ENCODE measurements at places on chromosomes 3 and 15. TPM values are rescaled to one million over a fixed set of nuclear protein-coding genes. Genes with fewer than 3 reads are reported as not detected.

DNA sequence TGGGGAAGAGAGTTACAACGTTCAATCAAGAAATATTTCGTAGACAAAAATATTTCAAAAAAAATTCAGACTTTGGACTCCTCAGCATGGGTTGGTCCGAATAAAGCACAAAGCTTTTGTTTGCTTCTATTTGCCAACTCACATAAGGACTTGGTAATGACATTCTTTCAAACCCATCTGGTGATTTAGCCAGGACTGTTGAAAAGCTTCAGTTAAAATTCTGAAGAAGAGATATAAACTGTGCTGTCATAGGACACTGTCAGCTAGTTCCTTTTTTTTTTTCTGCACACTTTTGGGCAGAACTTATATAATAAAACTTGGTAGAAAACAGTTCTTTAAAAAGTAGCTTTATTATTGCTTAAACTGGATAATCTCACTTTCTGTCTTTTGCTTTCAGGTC is 660.8 kb upstream of the SGO1 start:
- DNase-seq = no peak

DNA sequence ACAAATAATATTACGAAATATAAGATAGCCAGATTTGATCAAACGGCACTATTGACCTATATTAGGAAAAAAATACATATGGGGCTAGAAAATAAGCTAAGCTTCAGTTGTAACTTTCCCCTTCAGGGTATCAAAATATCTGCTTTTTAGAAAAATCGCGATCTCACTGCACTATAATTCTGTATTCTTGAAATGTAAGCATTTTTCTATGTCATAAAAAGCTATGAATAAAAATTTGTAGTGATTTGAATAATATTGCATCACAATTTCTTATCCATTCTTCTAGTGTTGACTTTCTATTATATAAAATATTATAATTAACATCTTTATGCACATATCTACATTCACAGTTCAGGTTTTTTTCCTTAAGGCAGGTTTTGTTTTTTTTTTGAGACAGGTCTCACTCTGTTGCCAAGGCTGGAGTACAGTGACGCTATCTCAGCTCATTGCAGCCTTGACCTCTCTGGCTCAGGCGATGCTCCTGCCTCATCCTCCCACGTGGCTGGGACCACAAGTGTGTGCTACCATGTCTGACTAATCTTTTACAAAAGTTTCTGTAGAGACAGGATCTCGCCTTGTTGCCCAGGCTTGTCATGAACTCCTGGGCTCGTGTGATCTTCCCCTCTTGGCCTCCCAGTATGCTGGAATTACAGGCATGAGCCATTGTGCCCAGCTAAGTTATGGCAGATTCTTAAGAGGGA is 21.6 kb downstream of the EMC4 start:
- no peak for DNase-seq

DNA sequence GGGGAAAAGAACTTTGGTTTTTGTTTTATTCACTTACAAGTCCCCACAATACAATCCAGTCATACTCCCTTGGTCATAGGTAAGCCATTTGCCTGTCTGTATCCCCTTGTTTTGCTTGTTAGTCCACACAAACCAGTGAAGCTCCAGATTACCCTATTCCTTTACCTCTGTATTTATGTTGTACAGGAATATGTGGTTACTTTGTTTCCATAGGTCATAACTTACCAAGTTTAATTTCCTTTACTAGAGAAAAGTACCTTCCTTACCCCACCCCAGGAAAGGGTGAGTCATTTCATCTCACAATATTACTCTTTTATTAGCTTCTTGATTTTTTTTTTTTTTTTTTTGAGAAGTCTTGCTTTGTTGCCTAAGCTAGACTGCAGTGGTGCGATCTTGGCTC is 113.4 kb upstream of the LRRFIP2 start:
- peak; percentile 25 for DNase-seq

ACY1 gene
- total RNA-seq = 21.1 TPM

- no peak for DNase-seq
Observed at GRCh38 chr3:189512039-189512438, 119.2 kb upstream of the TP63 start.

- peak; percentile 61 for DNase-seq
Observed at GRCh38 chr3:160968761-160969160, 136.4 kb downstream of the B3GALNT1 start.

DNA sequence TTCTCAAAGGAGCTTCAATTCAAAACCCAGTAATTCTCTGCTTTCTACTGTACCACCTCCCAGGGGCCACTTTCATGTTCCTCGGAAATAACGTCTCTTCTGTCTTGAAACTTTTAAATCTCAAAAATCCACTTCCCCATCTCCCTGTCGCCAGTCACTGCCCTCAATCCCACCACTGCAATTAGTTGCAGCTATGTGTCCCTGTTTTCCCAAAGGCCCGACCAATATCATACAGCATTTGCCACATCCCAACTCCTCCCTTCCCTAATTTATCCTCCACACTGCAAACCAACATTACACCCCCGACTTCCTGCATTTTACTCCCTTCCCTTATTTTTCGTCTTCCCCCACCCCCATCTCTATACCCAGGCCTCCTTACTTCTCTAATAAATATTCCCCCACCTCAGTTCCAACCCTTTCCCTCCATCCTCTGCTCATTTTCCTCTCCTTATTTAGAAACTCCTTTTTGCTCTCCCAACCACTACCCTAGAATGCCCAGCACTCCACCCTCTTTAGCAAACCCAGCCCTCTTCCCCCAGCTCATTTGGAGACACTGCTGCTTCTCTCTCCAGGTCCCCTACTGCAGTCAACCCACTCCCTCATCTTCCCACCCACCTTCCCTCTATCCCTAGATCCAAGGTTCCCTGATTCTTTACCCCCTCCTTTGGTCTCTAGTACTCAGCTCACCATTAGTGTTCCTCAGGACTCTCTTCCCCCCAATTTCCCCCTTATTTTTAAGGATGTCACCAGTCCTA is 1.1 kb downstream of the NPTN start:
- DNase-seq = peak; percentile 71

DNA sequence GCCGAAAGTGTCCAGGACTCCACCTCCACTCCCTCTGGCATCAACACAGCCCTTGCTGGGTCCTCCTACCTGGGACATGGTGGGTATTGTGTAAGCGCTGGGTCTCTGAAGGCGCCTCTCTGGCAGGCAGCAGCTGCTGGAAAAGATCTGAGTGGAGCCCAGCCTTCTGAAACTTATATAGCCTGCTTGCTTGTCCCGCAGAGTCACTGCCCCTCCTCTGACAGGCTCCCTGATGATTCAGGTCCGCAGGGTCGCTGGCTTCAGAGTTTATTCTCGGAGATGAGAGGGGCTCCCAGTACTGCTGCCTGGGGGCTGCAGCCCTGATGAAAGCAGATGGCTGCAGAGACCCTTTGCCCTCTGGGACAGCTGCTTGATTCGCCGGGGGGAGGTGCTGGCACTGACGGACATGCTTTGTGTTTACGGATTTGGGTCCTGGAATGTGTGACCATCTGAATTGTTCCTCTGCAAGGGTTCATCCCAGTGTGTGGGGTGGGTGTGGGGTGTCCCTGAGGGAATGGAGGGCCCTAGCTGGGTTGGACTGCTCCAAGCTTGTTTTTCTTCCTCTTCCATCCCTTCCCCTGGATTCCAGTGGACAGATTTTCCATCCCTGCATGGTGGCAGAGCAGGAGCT is at the start of gene MUSTN1:
Gene MUSTN1 (minus strand): TSS at position 149 of the 631 bp plus-strand sequence. CDS start 71 bp downstream, at position 78.
- no peak for DNase-seq

DNA sequence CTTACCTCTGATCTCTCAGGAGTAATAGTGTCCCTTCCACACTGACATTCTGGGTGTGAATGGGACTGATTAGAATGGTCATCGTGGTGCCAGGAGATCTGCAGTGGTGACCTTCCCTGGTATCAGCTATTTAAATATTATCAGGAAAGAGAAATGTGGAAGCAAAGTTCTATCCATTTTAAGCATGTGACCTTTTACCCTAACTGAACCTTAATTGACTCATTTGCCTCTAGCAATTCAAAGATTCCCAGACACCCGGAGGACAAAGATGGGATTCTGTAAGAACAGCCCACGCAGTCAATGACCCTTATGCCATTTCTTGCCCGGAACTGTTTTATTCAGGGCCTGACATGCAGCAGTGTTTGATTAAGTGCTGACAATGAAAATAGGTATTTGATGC is 10.3 kb downstream of the LIPC start:
- DNase-seq = peak; percentile 34

DNA sequence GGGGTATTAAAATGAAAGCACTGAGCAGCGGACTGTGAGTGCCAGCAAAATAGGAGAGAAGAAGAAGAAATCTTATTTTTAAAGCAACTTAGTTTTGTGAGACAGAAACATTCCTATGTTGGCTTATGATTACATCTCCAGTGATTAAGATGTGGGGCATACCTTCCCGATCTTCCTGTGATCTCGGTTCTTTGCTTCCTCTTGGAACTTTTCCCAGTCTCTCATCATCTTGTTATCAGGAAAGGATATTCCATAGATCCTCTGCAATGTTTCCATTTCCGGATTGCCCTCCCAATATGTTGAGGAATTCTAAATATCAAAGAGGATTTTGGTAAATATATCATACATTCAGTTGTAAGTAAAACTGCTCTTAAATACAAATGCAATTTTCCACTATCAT is 22.2 kb downstream of the TARS3 start:
- DNase-seq = no peak

- DNase-seq = peak; percentile 78
Observed at GRCh38 chr3:54957711-54958110, 29.9 kb upstream of the LRTM1 start.

GRCh38 chr3:184284696-184285095 is 8.9 kb downstream of the ECE2 start:
- peak; percentile 53 for DNase-seq

GRCh38 chr3:4426782-4427344 is 40.2 kb downstream of the SUMF1 start:
- peak; percentile 79 for DNase-seq

MAP1A gene
- total RNA-seq = 138 TPM

TRPC1 gene
- 19.2 TPM for total RNA-seq

NDUFB5 gene
- 86.4 TPM for total RNA-seq

- DNase-seq = no peak
Observed at GRCh38 chr15:56045068-56045748, 51.8 kb upstream of the NEDD4 start.

LMAN1L gene
- 0.32 TPM for total RNA-seq

- DNase-seq = no peak
Observed at GRCh38 chr15:62617741-62618140, 424.8 kb upstream of the TPM1 start.

- DNase-seq = no peak
Observed at GRCh38 chr3:56124546-56124945, 343.7 kb downstream of the ERC2 start.

- no peak for DNase-seq
Observed at GRCh38 chr3:43024181-43024885, 45.2 kb downstream of the GASK1A start.

MYL3 gene
- 0.43 TPM for total RNA-seq

- DNase-seq = no peak
Observed at GRCh38 chr3:195012571-195012970, 258.4 kb downstream of the XXYLT1 start.

GRCh38 chr3:116586285-116586944 is 123.2 kb upstream of the TUSC7 start:
- DNase-seq = no peak

GRCh38 chr3:39762537-39763070 is 46.8 kb upstream of the MYRIP start:
- no peak for DNase-seq

DNA sequence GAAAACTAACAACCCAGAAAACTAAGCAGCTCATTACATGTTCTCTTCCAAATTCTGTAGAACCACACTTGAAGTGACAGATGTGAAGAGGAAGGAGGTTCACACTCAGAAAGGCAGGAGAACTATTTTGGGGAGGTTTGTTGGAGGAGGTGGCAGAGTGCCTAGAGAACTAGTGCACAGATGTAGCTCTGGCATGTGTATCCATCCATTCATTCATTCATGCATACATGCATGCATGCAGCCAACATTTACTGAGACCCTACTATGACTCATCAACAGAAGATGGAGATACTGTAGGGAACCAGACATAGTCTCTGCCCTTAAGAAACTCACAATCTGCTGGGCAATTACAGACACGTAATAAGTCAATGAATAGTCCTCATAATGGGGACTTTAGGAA is 116.7 kb downstream of the ERC2 start:
- no peak for DNase-seq

GOLGA6L22 gene
- not detected for total RNA-seq

- peak; percentile 10 for DNase-seq
Observed at GRCh38 chr3:62374341-62375218, 1.2 kb upstream of the FEZF2 start.

SLCO2A1 gene
- 2.2 TPM for total RNA-seq

GRCh38 chr15:70636540-70637165 is 126.7 kb downstream of the UACA start:
- no peak for DNase-seq
